Activated T-cell treated with anti-CD3 and anti-CD28 coated beads, Interleukin-2, amount 50 U/mL, for 72 hours (primary cell): ENCODE measurements at places on chromosomes 3 and 15. TPM values are rescaled to one million over a fixed set of nuclear protein-coding genes. Genes with fewer than 3 reads are reported as not detected.

Gene IDH2
- total RNA-seq = 170 TPM

Gene KNL1
- 32.5 TPM for total RNA-seq

Gene KBTBD12
- not detected for total RNA-seq

Gene ADAMTS7
- 1.5 TPM for total RNA-seq

Gene CAND2
- total RNA-seq = 1.8 TPM

Gene C15orf62
- total RNA-seq = 1.6 TPM

Gene CCDC54
- not detected for total RNA-seq

Gene IL12A
- not detected for total RNA-seq

Gene CORO2B
- total RNA-seq = not detected

Gene DNAH1
- 32.4 TPM for total RNA-seq

Gene PLA1A
- total RNA-seq = 0.79 TPM

Gene A4GNT
- total RNA-seq = not detected

Gene IGSF11
- total RNA-seq = not detected

Gene SMCO1
- total RNA-seq = not detected
